AG09309 (cell line): ENCODE measurements at places on chromosomes 6 and 20.

GRCh38 chr6:14209000-14209399 is 91.4 kb downstream of the CD83 start:
- no peak for DNase-seq

DNA sequence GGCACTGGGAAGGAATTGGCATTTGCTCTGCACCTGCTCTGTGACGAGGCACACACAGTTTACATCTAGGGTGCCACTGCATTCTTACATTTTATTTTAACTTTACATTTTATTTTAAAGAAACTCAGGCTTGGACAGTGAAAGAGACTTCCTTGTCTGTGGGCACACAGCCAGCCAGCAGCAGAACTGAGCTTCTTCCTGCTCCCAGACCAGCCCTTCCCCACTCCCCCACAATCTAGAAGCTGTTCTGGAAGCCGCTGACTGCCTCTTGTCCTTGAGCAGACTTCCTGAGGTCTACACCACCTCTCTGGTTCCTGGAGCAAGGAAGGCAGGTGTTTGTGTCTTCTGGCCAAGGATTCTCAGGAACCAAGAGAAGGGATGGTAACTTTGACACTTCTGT is 27.9 kb upstream of the CD93 start:
- DNase-seq = no peak

DNA sequence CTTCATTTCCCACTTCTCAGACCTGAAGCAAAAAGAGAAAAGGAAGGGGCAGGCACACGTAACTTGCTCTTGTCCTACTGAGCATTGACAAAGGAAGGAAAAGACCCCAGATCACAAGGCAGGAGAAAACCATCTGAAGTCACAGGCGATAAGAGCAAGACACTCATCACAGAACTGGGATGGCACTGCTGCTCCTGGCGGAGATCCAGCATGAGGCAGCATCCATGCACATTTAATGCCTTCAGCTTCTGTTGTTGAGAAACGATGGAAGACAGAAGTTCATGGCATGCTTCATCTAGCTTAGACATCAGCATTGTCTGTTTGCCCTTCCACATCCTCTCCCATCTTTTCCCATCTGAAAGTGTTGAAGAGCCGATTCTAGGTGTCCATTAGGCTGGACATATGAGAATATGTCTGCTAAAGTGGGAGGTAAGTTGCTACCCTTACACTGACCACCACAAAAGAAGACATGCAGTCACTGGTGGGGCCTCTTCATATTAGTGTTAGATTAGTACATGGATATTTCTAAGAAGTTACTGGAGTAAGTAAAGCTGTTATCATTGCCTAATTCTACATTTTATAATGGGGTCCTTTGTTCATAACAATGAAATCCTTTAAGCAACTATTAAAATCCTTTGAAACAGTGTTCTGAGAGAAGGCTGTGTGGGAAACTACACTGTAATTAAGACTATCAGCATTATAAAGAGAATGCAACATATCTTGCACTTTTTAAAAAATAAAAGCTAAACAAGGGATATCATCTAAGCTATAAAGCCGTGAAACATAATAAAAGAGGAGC is 618.5 kb downstream of the C6orf118 start:
- no peak for DNase-seq

GRCh38 chr6:154733626-154734382 is 588 bp downstream of the SCAF8 start:
- peak; percentile 80 for DNase-seq

- no peak for DNase-seq
Observed at GRCh38 chr6:71373943-71374342, 85.3 kb downstream of the OGFRL1 start.

GRCh38 chr6:169851641-169852503 is 100.5 kb downstream of the ERMARD start:
- DNase-seq = no peak

DNA sequence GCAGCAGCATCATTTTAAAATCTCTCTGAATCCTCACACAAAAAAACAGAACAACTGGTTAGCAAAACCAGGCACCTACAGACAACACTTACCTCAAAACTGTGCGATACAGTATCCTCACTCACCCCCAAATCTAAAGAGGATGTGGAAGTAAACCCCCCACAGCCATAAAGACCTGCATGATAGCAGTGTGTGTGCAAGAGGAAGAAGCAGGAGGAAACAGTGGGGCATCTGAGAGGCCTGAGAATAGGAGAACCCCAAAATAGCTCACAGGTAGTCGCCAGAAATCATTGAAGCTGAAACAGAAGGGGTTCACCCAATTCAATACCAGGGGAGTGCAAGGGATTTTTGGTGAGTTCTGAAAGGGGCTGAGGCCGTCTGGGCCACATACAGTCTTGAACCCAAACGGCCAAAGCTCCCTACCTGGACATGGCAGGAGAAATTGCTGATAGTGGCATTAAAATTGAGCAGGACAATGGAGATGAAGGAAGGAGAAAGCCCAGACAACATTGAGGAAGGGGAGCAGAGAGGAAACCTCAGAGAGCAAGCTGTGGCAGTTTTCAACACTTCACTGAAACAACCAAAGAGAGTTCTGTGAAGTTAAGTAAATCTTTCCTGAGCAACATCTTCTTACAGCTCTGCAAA is 129.7 kb downstream of the FIG4 start:
- no peak for DNase-seq

- DNase-seq = no peak
Observed at GRCh38 chr6:134328138-134328537, 10.2 kb upstream of the SGK1 start.

- no peak for DNase-seq
Observed at GRCh38 chr6:5723841-5724691, 282.7 kb downstream of the NRN1 start.

DNA sequence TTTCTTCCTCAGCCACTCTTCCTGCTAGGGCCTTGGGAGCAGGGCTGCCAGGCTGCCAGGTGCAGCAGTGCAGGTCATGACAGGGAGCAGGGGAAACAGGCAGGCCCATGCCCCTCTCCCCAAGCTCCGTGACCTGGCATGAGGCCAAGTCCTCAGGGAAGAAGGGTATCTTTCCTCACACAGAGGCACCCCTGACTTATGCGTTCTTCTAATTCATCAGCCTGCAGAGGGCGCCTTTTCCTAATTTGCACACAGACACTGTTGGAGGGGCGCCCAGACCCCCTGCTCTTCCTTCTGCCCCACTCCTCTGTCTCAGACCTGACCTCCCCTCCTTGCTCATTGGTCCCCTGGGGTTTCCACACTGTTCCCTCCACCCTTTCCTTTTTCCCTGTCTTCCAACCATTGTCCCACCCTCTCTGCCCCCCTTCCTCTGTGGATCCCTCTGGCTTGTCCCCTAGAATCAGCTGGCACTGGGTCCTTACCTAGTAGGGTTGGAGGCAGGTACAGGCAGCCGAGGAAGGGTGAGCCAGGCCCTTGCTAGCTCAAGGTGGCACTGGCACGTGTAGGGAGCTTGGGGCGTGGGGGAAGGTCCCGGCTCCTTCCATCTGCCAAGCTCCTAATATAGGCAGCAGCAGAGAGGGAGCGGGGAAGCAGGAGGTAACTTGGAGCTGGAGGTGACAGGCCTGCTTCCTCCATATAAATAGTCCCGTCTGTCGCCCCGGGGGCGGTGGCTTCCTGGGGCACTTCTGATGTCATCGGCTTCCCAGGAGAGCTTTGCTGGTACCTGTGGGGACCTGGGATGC is 154.9 kb upstream of the MLN start:
- DNase-seq = no peak

GRCh38 chr20:24753130-24753529 is 195.9 kb upstream of the CST7 start:
- no peak for DNase-seq

DNA sequence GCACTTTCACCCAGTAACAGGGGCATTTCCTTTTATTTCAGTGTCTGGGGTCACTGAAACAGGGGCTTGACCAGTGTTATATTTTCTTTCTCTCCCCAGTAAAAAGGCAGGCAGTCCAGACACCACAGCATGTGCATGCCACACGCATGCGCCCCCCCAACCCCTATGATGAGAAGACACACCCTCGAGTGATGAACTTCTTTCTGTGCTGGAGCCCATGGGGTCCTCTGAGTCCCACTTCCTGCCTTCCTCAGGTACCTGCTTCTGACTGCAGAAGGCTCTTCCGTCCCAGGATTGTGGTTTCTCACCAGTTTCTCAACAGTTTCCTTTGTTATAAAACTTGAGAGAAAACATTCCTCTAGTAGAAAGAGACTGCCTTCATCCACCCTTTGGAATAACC is 45.7 kb upstream of the TMEM181 start:
- no peak for DNase-seq

- DNase-seq = no peak
Observed at GRCh38 chr6:151014404-151015100, 149.1 kb downstream of the MTHFD1L start.

DNA sequence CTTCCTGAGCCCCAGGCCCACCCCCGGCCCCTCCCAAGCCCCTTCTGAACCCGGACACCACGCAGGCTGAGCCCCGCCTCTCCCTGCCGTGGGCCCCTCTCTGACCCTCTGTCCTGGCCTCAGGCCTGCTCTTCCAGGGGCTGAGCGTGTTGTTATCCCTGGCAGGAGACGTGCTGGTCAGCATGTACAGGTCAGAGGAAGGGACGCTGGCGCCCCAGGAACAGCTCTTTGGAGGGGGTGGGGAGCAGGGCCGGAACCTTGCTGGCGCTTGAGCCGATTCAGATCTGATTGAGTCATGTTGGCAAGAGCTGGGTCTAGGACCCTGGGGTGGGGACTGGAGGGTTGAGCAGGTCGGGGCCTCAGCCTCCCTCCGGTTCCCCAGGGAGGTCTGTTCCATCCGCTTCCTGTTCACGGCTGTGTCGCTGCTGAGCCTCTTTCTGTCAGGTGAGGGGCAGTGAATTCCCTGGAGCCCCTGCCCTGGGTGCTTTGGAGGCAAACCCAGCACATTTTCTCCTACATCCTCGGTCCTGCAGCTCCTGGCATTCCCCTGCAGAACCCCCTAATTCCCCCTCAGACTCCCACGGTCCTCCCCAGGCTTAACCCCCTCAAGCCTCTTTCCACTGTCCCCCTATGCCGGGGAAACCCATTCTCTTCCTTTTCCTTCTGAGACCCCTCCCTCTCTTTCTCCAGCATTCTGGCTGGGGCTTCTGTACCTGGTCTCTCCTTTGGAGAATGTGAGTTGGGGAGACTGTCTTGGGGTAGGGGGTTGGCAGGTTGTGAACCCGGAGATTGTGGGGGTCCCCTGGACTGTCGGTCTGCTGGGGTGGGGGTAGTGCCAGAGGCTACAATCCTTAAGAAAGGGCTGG is 2.0 kb downstream of the SPAG4 start:
- peak; percentile 13 for DNase-seq

DNA sequence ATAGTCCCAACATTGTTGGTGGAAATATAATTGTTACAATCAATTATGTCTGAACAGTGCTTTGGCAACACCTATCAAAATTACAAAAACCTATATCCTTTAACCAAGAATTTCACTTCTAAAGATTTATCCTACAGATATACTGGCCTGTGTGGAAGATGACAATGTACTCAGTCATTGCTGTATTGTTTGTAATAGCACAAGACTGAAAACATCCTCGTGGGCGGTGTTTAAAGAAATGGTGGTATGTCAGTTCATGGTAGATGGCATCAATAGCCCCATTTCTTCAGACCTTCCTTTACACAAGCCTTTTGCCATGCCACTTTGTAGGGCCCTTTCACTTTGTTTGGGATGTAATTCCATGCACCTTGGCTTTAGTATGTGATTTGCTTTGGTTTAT is 9.8 kb upstream of the TPBG start:
- DNase-seq = no peak

DNA sequence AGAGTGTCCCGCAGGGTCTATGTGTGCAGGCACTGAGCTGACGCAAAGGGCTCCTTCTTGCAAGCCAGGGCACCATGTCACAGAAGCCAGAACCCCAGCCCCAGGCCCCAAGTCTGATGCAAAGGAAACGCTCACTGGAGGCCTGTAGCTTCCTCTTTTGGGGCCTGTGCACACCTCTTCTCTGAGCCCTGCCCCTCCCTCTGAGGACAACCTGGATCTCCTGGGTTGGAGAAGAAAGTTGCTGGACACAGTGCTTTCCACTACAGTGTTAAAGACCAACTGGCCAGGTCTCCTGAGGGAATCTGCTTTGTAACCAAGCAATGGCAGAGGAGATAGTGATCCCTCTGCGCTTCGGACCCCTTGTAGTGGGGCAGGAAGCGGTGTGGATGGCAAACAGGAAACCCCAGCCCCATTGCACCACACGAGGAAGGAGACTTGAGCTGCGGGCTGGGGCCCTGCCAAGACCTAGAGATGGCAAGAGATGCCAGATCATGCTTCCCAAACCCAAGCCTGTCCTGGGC is 90.0 kb downstream of the PRND start:
- no peak for DNase-seq

GRCh38 chr20:42024653-42025052 is 406.5 kb upstream of the CHD6 start:
- no peak for DNase-seq

GRCh38 chr6:82492134-82492533 is 128.5 kb downstream of the TPBG start:
- DNase-seq = no peak

DNA sequence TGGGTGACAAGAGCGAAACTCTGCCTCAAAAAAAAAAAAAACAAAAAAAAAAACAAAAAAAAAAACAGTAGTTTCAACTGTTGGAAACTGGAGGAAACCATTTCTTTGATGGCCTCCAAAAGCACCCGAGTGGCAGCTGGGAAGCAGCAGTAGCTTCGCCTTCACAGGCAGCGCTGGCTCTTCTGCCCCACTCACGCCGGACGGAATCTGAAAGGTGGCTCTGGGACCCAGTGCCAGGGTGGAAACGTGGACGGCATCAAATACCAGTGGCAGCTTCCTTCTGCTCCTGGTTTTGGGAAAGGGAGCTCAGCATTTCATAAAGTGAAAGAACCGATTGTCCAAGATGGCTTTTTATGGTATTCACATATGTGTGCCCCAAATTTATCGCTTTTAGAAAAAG is 159.4 kb downstream of the SMOC2 start:
- DNase-seq = no peak
